ENCODE measurements at places on chromosomes 7 and 10.
A peak's percentile ranks its signal among the peaks of the same experiment; 100 is the strongest.

- DNase-seq = no peak
These were observed 90.7 kb downstream of the TFPI2 start for GRCh38 chr7:93799750-93800357.

- DNase-seq = no peak
These were observed 9.3 kb upstream of the JCAD start for GRCh38 chr10:30068492-30069223.

GRCh38 chr10:3236644-3237404, 64.2 kb upstream of the PITRM1 start:
- DNase-seq = no peak

- no peak for DNase-seq
These were observed 824.6 kb upstream of the IGFBP3 start for GRCh38 chr7:46745707-46746090.

- DNase-seq = no peak
These were observed 5.7 kb downstream of the NAT16 start for GRCh38 chr7:101174322-101174854.

GRCh38 chr10:6151087-6151977, 51.4 kb upstream of the PFKFB3 start:
- DNase-seq = peak; percentile 30

DNA sequence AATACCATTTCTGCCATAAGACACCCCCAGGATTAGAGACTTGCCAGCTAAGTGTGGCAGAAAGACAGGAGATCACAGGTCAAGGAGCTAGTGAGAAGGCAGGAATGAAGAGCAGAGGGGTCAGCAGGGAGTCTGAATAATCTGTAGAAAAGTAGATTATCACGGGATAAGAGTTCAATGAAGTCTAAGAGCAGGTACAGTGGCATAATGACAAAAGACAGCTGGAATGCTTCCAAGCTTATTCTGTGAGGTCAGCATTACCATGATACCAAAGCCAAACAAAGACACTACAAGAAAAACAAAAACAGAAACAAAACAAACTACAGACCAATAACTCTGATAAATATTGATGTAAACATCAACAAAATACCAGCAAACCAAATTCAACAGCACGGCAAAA, 20.8 kb downstream of the PILRA start:
- no peak for DNase-seq

DNA sequence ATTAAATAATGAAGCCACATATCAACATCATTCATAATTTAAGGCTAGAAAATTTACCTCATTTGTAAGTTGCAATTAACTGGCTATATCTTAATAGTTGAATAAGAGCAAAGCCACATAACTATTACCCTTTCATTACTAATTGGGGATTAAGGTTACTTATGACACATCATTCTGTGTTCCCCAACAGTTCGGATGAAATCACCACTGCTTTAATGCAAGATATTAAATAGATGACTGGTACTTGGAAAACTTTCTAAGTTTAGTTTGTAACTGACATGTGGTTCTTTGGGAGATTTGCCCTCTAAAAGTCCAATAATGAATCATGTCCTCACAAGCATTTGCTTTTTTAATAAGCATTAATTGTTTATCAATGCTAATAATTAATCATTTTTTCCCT, 109.1 kb downstream of the MTERF1 start:
- no peak for DNase-seq

- no peak for DNase-seq
These were observed 96.4 kb downstream of the CHST15 start for GRCh38 chr10:123997013-123997412.

DNA sequence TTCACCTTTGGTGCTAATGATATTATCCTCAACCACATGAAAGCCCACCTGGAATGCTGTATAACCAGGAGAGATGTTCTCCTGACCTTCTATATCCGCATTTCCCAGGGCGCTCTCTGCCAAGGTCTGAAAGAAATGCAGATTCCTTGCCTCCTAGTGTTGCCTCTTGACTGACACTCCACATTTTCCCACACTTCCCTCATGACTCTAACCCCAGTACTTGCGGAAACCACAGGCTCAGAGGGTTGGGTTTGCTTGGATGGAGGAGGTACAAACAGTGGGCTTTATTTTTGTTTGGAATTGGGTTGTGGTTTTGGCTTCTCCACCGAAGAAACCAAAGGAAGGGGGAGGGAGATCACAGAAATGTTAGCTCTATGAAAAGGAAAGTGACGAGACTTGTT, 222.9 kb upstream of the CELF2 start:
- no peak for DNase-seq

- no peak for DNase-seq
These were observed 155.4 kb downstream of the ZPBP start for GRCh38 chr7:49937608-49938007.

GRCh38 chr10:21349912-21350286, 175.6 kb downstream of the SKIDA1 start:
- DNase-seq = no peak

DNA sequence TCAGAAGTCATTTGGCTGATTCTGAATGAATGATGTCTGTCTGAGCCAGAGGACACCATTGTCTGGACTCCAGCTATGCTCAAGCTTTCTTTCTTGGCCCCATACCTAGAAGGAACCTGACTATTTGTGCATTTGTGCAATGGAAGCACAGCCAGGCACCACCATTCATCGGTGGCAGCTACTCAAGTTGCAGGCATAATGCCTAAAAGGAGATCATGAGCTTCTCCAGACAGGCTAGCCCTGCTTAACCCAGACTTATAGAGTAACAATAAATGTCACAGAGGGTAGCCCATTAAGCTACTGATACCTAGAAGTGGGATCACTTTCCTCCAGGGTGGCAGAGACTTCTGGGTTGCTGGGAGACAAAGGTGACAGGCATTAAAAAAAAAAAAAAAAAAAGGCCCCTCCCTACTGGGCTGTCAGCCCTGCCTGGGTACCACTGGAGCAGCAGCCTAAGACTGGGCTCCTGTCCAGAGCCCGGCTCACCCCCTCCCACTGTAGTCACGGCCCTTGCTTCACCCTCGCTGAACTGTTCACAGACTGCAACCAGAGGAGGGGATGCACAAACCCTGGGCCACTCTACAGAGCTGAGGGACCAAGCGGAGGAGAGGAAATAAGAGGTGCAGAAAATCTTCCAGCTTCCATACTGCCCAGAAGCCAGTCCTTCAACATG, 75.4 kb upstream of the ATP6V0A4 start:
- no peak for DNase-seq

DNA sequence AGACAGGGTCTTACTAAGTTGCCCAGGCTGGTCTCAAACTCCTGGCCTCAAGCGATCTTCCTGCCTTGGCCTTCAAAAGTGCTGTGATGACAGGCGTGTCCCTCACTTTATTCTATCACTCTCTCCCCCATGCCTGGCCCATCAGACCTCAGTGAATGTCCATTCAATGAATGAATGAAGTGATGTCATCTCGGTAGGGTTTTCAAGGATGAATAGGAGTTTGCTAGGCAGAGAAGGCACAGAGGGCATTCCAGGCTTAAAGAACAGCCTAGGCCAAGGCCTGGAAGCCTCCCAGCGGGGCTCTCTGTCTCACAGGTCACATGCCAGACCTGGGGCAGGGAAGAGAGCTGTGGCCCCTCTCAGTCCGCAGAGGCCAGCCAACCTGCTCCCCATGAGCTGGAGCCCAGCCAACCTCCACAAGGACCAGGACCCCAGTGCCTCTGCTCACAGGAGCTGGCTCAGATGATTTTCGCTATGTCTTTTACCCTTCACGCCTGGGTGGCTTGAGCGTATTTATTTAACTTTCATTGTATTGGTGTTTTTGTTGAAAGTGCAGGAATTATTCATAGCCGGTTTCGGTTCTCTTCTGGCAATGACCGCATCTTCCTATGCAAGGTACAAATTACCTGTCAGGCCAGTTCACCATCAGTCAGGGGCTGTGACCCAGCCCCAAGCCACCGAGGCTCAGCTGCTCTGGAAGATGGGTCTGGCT, 11.8 kb upstream of the TNRC18 start:
- no peak for DNase-seq

- DNase-seq = no peak
These were observed 24.8 kb downstream of the ELFN1 start for GRCh38 chr7:1694611-1695511.

- DNase-seq = no peak
These were observed 198.1 kb upstream of the NFE2L3 start for GRCh38 chr7:25953859-25954258.

DNA sequence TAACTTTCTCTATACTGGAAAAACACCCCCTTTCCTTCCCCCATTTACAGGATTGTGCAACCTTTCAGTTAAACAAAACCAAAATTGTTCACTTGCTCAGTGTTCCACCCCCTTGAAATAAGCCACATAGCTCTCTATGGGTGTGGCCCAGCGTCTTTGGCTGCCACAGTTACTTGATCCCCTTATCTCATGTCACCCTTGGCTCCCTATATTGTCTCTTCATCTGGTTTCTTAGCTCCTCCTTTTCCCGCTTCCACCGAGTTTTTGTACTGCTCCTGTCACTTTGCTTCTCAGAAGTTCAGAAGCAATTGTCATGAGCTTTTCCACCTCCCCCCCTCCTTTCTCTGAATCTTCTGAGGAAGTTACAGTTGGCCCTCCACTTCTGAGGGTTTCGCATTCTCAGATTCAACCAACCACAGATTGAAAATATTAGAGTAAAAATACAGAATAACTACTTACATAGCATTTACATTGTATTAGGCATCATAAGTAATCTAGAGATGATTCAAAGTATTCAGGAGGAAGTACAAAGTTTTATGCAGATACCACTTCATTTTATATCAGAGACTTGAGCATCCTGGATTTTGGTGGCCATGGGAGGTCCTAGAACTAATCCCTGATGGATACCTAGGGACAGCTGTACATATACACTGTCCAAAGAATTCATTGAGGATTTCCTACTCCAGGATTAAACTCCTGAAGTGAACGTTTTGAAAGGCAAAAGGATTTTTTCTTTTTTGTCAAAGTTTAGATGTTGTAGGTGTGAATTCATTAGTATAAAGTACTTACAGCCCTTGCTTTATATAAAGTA, 60.4 kb downstream of the ADD3 start:
- no peak for DNase-seq

- no peak for DNase-seq
These were observed 34.0 kb upstream of the SLC35B4 start for GRCh38 chr7:134350709-134351108.

- no peak for DNase-seq
These were observed 12.3 kb downstream of the RBM17 start for GRCh38 chr10:6101181-6101580.

DNA sequence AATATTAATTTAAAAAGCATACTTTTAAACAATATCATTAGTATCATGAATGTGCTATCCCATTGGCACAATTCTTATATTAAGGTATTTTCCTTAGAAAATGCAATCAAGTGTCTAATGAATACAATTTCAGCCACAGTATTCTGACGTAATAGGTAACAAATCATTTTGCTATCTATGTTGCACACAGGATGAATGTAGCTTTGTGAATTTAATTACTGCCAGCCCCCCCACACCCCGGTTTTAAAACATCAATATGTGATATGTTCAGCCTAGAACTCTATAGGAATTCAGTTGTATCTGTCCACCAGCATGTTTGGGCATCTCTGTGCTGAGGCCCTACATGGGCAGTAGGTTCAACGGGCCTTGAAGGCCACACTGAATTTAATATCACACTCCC, 274.6 kb downstream of the PLXDC2 start:
- no peak for DNase-seq

DNA sequence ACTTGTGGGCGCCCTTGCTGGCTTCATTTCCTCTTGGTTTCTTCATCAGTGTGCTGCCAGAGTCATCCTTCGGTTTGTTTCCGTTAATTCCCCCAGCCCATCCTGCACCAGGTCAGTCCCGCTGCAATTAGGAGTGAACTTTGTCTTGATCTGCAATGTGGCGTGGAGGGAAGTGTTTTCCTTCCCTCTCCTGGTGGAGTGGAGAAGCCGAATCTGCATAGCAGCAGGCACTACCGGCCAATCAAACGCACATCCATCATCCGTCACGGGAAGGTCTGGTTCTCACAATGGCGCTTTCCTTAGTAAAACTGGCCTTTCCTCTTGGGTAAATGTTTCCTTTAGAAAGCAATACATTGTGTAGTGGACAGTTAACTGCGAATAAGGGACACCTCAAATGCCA, 337.5 kb downstream of the CXCL12 start:
- DNase-seq = no peak

GRCh38 chr10:68489919-68490318, 18.1 kb upstream of the DNA2 start:
- DNase-seq = no peak

DNA sequence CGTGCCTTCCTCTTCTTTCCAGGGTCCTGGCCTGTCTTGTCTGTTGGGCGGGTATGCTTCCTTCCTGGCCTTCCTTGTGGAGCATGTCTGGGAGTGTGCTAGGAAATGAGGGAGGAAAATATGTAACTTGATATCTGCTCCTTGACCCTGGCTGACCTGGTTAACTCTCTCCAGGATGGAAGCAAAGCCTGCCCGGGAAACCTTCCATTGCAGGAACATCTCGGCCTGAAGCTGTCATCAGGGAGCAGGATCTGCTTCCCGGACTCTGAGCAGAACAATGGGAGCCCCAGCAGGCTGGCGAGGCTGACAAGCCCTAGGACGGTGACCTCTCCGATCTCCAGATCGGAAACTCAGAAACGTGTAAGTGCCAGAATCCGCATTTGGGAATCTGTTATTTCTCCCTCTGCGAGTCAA, 340.3 kb downstream of the FRMD4A start:
- DNase-seq = no peak

DNA sequence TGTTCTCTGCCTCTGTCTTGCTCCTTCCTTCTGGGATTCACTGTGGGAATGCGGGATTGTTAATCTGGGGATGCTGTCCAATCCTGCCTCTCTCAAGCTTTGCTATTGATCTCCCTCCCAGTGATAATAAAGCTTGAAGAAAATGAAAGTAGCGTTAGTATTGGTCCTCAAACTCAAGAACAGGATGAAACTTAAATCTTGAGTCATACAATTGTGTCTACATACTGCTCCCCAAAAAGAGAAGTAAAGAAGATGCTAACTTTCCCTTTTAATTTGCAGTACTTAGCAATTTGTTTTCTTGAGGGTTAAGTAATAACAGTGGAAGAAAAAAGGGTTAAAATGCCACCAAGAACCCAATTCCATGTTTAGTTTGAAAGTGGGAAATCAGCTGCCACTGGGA, 13.6 kb downstream of the CFTR start:
- no peak for DNase-seq

GRCh38 chr10:124345521-124345920, 73.2 kb downstream of the OAT start:
- DNase-seq = no peak

DNA sequence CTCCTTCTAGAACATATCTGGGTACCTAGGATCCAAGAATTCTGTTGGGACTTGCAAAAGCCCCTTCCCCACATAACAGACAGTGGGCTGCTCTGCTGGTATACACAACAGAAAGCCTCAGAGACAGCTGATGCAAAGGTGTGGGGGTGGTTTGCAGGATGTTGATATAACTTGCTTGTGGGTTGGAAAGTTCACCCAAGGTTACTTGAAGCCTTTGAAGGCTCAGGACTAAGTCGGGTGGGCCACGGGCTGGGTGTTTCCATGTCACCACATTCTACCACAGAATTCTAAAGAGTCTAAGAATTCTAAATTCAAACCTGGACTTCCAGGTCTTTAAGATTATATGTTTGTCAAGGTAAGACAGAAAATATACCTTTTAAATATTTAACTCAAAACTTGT, 7.4 kb upstream of the NRCAM start:
- no peak for DNase-seq

Data from progenitor cell of endocrine pancreas (in vitro differentiated cells).